ENCODE measurements at places on chromosomes 6 and 20.

DNA sequence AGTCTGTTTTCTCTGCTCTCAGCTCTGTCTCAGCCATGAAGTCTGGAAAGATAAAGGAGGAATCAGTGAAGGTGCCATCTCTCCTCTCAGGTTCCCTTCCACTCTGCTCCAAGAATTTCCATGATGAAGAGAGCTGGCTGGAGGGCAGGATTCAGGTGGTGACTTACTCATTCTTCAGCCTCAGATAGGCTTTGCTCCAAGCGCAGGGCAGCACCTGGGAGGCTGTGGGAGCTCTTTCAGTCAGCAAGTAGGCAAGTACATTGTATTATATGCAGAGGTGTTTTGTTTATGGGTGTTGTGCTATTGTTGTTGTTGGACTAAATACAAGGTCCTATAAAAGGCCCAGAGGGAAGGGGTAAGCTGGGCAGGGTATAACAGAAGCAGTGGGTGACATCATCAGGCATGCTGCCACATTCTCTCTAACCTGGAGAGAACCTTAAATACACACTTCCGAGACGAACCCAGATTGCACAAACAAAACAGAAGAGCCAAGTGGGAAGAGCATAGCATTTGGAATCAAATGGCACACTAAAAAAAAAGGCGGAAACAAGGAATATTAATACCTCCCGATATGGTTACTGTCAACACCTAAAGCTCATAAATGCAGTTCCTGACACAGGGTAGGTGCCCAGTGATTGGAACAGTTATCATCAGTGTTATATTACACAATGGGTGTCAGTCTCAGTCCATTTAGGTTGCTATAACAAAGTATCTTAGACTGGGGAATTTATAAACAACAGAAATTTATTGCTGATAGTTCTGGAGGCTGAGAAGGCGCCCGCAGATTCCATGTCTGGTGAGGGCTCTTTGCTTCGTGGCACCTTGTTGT is 14.5 kb upstream of the PSMG4 start:
- DNase-seq, result no peak

DNA sequence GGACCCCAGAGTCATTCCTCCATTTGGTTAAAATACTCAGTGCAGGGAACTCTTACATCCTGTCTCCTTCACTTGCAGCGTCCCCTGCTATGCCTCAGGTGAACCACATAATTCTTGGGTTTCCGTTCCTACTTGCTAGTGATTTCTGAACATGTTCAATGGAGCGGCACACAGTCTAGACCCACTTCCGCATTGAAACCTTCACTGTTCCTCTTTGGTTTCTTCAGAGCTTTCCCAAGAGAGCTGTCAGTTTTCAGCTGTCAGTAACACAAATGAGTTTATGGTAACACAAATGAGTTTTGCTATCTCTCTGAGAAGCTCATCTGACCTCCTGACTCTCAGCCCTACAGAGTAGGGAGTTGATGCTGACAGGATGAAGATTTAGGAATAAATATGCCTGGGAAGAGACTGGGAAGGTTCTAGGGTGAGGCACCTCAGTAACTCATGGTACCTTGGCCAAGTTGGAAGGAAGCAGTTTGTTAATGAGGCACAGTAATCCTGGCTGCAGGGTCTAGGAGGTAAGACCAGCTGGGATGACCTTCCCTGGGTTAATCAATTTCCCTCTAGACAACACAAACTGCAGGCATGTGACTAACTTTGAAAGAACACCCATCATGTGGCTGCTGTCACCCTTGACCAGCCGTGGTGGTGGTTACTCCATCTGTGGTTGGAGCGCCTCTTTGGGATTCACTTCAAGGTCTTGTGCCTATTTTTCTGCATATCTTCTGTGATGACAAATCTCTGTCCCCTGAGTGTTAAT is 5.4 kb downstream of the SYS1 start:
- DNase-seq, result peak; percentile 80

DNA sequence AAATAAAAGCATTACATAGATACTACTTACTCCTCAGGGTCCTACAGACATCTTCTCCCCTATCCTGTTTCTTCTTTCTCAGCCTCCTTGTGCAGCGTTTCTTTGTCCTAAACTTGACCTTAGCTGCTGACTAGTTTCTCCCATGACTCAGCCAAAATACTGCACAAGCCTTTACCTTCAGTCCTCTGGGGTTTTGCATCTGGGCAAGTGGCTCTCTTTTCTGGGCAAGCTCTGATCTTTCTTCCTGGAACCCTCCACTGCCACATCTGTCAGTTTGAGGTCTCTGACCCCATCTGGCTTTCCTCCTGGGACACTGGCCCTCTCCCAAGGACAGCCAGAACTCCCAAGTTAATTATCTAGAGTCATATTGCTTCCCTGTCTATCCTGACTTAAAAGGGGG is 838.4 kb downstream of the DHX35 start:
- DNase-seq, result no peak

DNA sequence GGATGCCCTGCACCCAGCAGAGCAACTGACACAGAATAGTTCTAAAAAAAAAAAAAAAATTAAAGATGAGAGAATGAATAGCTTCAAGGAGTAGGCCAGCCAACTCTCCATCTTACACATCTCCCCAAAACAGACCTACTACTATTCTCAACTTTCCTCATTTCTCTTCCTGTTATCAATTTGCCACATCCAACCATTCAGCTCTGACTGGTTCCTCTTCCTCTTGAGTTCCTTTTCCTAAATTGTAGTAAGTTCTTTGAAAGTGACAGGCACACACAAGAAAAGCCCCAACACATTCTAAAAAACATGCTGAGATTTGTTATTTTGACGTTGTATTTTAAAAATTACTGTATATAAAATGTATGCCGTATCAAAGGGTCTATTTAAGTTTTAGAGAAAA is 117.2 kb downstream of the PDSS2 start:
- no peak for DNase-seq

DNA sequence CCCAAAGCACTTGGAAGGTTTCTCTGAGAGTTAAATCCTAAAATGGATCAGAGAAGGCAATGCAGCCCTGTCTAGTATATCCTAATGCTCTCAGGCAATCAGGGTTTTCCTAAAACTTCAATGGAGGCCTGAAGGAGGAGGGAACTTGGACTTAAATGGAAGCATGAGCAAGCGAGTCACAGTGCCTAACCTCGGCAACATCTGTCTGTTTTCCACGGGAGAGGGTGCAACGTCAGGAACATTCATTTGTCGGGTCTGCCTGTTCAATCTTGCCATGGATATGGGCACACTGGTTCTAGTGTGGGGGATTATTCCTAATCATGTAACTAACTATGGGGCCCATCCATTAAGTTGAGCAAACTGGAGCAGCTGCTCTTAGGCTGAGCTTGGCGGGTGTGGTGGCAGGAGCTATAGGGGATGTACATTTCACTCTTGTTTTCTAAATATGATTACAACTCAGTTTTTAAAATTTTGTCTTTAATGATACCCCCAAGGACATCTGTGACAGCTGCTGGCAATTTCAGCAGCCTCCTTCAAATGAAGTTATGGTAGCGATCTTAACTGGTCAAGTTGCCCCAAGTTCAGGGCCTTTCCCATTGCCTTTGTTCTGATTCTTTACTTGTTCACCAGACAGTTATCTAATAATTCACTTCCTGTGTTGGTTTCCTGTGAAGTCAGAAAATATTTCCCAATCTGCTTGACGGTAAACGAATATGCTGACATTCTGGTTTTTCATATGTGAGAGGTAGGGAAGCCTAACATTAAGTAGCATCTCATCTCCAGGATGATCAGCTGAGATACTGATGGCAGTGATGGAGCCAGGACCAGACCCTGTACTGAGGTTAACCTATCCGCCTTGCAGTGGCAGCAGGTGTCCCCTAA is 21.6 kb downstream of the DSE start:
- DNase-seq, result peak; percentile 60

DNA sequence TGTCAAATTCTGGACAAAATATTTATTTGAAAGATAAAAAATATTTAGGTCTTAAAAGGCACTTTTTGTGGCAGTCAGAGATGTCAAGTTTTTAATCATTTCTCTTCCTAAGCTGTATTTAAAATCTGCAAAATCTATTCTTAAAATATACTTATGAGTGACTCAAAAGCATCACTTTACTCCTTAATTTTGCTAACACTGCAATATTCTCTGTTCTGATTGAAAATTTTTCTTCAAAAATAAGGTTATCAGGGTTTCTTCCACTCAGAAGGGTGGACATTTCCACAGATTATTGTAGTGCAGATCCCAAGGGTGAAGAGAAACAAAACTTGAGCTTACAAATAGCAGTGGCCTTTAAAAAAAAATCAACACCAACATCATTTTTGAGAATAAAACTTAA is 27.5 kb downstream of the PLEKHG1 start:
- DNase-seq, result no peak

DNA sequence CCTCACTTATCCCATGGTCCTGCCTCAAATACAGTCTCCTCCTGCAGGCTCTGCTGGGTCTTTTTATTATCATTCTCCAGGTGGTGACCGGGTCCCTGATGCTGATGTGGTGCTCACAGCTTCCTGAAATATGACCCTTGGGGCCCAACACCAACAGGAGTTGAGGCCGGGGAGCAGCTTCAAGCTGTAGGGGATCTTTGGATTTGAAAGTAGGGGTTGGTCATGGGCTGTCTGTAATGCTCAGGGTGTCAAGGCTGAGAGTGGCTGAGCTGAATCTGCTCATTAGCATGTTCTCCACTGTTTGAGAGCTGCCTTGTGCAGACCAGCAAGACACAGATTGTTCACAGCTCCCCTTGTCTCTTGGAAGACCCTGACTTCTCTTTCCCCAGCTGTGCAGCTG is 35.5 kb downstream of the HLA-F start:
- no peak for DNase-seq

- no peak for DNase-seq
These were observed 247.0 kb downstream of the PHACTR1 start for GRCh38 chr6:12963567-12963966.

DNA sequence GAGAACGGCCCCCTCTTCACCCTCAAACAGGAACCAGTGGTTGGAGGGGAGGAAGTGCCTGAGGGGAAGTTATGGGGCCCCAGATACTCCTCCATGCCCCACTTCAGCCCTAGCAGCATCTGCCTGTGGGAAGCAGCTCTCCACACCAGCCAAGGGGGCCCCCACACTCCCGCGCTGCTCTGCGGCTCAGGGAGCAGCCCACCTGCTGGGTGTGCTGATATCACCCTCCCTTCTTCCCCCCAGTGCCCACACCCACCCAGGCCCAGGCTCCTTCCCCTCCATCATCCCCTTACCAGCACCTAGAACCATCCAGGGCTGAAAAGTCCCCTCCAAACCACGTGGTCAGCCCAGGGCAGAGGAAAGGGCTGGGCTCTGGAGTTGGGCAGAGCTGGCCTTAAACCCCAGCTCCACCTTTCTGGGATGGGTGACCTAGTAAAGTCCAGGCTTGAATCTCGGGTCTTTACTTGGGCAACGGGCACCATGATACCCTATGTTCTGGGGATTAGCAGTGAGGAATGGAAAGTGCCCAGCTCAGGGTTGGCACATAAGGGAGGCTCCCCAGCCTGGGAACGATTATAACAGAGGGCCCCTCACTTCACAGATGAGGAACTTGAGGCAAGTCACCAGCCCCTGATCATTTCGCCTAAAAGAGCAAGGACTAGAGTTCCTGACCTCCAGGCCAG is 663 bp downstream of the LST1 start:
- DNase-seq, result peak; percentile 51

DNA sequence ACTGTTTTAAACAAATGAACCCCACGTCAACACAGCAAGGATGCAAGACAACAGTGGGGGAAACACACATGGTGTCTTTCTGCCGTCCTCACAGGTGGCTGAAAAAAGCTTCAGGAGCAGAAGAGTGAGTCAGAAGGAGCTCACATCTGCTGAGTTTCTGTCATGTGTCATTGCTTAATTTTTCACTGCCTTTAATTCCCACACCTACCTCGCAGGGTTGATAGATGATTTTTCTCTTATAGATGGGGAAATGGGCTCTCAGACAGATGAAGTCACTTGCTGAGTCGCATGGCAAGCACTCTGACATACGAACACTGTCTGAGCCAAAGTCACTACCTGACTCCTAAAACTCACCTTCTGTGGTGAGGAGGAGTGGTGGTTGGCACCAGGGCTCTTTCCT is 28.3 kb upstream of the CARMIL1 start:
- DNase-seq, result peak; percentile 46

DNA sequence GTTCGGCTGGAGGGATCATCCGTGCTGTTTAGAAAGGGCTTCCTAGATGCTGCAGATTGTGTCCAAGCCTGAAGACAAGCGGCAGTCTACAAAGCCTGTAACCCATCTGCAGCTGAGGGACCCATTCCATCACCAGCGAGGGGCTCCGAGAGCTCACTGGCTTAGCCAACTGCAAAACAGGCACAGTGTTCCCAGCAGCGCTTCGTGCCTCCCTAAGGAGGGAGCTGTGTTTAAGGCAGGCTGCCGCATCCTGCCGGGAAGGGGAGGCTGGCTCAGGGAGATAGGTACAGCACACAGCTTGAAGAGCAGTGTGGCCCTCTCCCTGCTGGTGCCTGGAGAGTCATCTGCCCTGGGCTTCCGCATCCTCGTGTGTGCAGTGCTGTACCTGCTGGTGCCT is 32.4 kb downstream of the DUSP22 start:
- DNase-seq, result no peak

- no peak for DNase-seq
These were observed 27.1 kb upstream of the BEND6 start for GRCh38 chr6:56927538-56928453.

- DNase-seq, result peak; percentile 61
These were observed 31.1 kb downstream of the PLG start for GRCh38 chr6:160733050-160733646.

GRCh38 chr20:1434571-1435336 is 31.9 kb downstream of the NSFL1C start:
- DNase-seq, result peak; percentile 90

DNA sequence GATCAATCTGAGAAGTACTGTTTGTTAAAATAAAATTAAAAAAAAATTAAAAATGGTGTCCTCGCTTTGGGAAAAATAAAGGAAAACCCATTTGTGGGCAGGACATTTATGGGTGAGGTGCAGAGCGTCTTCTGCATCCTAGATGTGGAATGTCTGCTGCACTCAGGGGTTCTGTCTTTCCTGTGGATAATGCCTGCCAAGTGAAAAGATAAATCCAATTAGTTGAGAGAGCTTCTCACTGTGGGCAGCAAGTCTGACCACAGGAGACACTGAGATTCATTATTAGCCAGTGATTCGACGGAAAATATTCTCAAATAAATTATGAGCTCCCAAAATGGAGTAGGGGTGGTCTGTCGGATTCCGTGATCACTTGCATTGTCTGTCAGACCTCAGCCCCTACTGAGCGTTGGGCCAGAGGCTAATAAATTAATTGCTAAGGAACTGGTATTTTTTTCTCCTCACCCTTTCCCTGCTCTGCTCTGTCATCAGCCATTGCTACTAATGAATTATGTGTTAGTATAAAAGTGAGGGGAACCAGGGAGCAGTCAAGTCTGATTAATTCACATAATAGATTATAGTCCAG is 10.0 kb downstream of the GMPR start:
- no peak for DNase-seq

- DNase-seq, result no peak
These were observed 434.4 kb downstream of the HAO1 start for GRCh38 chr20:7505835-7506221.

DNA sequence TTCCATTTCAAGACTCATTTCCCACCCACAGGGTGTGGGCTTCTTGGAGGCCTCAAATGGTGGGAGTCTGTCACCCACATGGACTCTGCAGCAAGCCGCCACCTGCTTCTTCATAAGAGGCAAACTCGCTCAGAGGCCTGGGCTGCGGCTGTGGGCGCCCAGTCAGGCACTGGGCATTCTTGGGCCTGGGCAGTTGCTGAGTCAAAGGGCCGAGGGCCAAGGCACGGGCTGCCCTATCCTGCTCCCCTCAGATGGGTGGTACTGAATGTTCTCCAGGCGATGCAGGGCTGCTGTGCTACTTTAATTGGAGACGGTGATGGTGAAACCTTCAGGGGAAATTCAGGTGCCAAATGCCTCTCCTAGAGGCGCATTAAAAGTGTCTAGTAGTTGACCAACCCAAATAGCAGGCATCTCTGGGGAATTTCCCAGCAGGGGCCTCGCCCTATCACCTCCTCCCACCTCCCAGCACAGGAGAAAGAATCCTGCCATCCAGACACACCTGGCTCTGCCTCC is 57.9 kb downstream of the MAFB start:
- DNase-seq, result no peak
